Cardiac septum (tissue), 1 donor: ENCODE measurements at places on chromosomes 11 and 22. TPM values are rescaled to one million over a fixed set of nuclear protein-coding genes. Genes with fewer than 3 reads are reported as not detected.

DNA sequence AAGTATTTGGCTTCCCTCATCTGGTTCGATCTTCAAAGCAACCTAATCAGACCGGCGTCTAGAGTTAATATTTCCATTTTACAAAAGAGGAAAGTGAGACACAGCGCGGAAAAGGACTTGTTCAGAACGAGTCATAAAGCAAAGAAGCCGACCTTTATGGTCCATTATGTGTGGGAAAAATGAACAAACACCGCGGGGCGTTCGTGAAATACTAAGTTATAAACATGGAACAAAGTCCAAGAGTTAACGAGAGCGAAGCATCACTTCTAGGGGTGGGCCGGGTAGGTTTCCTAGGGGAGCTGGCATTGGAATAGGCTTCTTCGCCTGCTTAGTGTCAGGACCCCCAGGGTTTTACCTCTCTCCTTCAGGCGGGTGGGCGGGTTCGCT is 575 bp downstream of the DUSP18 start:
- no peak for DNase-seq

GRCh38 chr11:34988294-34989255 is 72.2 kb downstream of the PDHX start:
- no peak for DNase-seq

GRCh38 chr22:48631288-48631863 is 1196.3 kb downstream of the BRD1 start:
- DNase-seq = no peak

GRCh38 chr11:20080032-20080685 is 80.1 kb downstream of the DBX1 start:
- no peak for DNase-seq

- no peak for DNase-seq
These were observed 12.0 kb upstream of the ANO1 start for GRCh38 chr11:70066136-70066520.

DNA sequence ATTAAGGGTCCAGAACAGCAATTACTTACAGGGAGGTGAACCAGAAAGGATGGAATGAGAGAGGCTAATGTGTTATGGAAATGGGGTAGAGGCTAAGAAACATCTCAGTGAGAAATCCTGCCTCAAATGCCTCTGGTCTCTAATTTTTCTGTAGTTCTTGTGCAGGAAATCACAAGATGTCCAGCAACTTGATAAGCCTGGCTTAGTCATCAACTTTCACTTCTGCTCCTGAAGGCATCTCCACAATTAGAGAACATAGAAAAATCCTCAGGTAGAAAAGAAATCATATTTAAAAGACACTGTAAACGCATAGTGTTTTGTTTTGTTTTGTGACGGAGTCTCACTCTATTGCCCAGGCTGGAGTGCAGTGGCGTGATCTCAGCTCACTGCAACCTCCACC is 18.7 kb downstream of the MRGPRX4 start:
- DNase-seq = no peak

DNA sequence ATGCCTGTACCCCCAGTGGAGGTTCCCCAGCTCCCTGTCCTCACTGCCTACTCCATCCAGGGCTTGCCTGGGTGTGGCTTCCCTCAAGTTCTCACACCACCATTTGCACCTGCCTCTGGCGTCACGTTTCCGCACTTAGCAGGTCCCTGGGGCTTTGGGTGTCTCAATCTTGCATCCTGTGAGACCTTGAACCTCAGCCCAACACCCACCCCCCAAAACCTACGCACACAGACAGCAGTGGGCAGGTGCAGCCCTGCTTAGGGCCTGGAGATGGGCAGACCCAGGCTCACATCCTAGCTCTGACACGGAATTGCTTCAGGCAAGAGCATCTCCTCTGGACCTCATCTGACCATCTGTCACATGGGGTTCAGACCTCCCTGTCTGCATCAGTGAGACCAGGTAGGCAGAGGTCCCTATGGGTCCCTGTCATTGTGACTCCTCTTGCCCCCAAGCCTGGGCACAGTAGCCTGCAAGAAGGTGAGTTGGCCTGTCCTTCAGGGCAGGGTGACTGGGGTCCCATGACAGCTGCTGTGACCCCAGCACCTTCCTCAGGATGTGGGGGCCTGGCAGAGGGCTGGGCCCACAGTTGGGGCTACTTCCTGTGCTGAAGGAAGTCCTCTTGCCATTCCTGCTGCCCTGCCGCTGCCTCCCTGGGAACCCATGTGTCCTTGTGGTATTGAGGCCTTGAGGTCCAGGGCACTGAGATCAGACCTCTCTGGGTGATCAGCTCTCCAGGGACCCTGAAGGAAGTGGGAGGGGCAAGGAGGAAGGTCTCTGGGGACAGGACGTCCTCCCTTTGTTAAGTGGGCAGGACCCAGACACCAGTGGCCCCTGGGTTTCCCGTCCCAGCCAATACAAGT is 2.0 kb downstream of the SIPA1 start:
- DNase-seq = no peak

- no peak for DNase-seq
These were observed 1.2 kb downstream of the PDGFB start for GRCh38 chr22:39243439-39244135.

- no peak for DNase-seq
These were observed 36.9 kb downstream of the ARFGAP3 start for GRCh38 chr22:42820045-42820763.

DNA sequence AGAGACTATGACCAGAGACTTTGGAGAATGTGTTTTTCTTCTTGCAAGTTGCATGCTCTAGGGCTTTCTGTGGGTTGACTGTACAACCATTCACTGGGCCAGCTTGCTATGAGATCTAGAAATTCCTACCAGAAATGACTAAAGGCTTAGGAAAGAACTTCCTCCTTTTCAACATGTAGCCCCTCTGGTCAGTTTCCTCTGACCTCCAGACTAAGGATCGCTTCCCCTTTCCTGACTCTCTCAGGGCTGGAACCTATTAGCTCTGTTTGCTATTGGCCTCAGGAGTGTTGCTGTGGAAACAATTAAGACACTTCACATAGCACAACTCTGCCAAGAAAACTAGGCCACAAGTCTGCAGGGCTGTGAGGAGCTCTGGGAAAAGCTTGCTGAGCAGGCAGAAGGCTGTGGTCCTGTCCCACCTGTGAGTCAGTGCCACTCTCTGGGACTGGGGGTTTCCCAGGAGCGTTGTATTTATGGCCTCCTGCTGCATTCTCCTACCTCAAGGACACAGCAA is 10.7 kb downstream of the CRY2 start:
- no peak for DNase-seq

GRCh38 chr11:69320756-69321741 is 27.1 kb downstream of the MYEOV start:
- DNase-seq = peak; percentile 36

DNA sequence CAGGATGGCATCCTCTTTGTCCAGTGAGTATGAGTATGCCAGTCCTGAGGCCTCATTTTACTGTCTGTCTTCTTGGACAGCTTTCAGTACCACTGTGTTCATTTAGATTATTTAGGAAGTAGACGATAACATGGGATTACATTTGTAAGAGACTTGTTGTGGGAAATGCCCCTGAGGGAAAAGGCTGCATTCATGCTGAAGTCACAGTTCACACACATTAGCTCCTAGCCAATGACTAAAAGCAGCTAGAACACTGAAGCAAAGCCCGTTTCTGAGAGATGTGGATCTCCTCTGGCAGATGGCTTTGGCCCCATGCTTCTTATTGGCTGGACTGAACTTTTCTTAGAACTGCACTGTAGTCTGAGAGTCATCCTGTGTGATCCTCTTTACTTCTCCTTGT is 242.4 kb downstream of the FAM76B start:
- DNase-seq = no peak

- DNase-seq = no peak
These were observed 20.0 kb downstream of the PATE3 start for GRCh38 chr11:125807909-125808308.

- DNase-seq = no peak
These were observed 28.8 kb upstream of the EXPH5 start for GRCh38 chr11:108622341-108622740.

DNA sequence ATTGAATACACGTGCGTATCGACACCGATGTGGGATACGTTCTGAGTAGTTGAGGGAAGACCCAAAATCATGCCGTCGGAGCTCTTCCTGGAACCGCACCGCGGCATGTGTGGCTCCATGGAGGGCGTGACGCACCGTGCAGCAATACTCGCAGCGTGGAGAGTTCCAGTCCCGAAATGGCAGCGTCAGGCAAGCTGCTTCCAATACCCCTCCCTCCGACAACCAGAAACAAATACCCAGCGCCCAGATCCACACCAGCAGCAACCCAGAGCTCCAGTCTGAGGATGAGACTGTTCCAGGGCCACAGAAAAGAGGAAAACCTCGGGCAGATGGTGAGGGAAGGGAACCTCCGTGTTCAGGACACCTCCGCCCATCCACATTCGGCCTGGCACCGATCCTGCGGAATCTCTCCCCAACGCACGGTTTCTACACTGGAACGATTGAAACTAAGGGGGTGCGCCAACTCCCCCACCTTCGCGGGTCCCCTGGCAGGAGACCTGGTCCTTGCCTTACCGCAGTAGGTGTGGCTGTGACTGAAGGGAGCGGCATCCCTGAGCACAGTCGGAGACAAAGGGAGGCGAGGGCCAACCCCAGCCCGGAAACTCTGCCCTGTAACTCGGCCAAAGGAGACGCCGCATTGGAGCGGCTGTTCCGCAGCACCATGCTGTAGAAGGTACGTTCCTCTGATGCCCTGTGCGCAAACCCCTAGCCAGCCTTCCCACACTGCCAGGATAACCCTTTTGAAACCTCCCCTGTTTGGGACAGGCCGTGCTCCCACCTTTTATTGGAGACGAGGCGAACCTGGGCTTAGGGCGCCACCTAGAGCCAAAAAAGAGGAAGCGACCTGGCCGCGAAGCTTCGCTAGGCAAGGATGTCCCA is 28.2 kb downstream of the DBX1 start:
- no peak for DNase-seq

The OR51B2 gene
- not detected for total RNA-seq
